ENCODE measurements at places on chromosomes 4 and X. TPM values are rescaled to one million over a fixed set of nuclear protein-coding genes. Genes with fewer than 3 reads are reported as not detected.

DNA sequence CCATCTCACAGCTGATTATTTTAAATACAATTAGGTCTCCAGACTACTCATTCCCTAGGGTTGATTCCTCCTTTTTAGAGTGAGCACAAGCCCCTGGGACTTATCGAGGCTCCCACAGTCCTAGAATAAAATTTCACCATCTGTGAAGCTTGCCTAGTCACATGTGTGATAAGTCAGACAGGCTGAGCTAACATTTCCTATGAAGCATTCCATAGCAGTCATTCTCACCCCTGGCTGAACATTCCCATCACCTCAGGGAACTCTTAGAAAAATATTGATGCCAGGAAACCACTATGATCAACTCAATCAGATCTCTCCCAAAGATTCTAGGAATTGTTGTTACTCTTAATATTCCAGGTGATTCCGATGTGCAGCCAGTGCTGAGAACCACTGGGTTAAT, 37.7 kb downstream of the ARHGEF9 start:
- no peak for DNase-seq

DNA sequence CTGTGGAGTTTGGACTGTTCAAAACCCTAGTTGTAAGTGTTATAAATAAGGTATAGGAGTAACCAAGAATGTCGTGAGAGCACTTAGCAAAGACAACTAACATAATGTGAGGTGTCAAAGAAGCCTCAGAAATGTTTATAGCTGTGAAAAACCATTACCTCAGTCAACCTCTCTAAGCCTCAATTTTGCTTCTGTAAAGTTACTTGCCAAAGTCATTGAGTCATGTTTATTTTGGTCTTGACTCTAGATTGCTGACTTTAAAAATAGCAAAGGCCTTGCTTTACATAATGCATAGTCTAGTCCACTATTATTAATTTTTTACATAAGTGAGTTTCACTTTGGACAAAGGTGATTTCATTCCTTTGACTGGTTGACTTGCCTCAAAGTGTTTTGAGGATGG, 257.6 kb upstream of the CXXC4 start:
- no peak for DNase-seq

- no peak for DNase-seq
Measured at GRCh38 chr4:68589790-68590189, 13.7 kb upstream of the UGT2B17 start.

GRCh38 chrX:40933706-40934425, 151.4 kb upstream of the USP9X start:
- no peak for DNase-seq

GRCh38 chr4:53654300-53654758, 63.0 kb upstream of the LNX1 start:
- no peak for DNase-seq

DNA sequence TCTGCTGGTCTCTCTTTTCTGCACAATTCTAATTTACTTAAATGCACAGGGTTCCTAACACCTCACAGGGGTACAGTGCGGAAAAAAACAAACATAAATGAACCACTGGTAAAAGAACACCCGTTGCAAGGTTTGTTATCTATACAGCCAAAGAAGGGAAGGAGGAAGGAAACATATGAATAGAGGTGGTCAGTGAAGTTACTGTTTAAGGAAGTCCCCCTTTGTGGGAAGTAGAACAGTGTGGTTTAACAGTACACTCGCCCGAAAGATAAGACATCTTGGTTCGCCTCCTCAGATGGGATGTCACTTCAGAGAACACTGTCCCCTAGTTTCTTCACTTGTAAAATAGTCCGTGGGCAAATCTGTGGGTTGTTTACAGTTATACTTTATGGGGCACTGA, 57.5 kb downstream of the TEC start:
- no peak for DNase-seq

- DNase-seq, result no peak
Measured at GRCh38 chr4:42088386-42088785, 64.1 kb downstream of the BEND4 start.

DNA sequence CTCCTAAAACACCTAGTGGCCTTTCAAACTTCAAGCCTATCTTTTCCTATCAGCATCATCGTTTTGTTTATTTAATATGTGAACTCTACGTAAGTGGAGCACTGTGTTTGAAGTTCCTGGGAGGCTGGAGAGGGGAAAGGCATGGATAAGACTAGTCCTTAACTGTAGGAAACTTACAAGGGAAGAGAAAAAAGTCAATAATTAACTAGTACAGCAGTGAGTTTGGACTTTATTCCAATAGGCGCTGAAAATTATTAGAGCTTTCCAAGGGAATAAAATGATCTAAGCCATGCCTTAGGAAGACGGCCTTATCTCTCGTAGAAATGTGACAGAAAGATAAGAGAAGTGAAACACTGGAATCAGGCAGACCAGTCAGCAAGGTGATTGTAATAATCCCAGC, 55.3 kb downstream of the AMOT start:
- DNase-seq, result no peak

GRCh38 chr4:138835832-138836533, 179.6 kb upstream of the NOCT start:
- DNase-seq, result no peak

DNA sequence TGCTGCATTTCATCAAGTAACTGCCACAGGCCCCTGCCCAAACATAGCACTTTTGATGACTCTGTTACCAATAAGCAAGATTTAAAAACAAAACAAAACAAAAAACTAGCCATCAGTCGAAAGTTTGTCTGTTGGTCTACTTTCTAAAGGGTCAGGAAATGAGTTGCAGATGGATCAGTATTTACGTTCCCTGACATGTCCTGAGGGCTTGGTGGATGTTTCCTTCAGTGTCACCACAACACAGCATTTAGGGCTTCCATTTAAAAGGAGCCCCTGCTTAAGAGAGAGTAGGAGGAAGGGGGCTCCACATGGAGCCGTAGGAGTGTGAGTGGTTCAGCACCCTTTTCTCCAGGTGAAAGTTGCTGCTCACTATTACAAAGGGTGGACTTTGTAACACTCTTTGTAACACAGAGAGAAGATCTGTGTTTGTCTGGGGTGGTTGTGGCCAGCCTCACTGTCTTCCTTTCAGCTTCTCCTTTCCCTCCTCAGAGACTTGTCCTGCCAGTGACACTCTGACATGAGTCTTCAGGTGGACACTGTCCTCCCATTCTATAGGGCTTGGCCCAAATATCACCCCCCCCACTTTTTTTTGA, 167.5 kb upstream of the PDE5A start:
- DNase-seq, result no peak

GRCh38 chr4:4248885-4249203, 821 bp upstream of the TMEM128 start:
- DNase-seq, result no peak

DNA sequence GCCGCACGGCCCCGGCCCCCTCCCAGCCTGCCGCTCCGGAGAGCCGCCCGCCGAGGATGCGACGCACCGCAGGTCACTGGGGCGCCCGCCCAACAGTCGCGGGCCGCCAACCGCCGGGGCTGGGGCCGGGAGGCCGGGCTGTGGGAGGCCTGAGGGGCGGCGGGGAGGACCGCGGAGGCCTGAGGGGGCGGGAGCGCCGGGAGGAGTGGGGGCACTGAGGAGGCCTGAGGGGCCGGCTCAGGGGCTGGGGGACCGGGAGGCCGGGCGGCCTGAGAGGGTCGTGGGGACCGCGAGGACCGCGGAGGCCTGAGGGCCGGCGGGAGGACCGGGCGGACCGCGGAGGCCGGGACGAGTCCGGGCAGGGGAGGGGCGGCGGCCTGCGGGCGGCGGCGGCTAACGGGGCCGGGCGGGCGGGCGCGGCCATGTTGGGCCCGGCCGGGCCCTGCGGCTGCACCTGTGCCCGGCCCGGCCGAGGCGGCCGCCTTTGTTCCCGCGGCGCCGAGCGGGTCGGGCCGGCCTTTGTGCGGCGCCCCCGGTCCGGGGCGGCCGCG, 353 bp downstream of the NSD2 start:
- no peak for DNase-seq

ADAMTS3 gene
- total RNA-seq, result not detected

CRMP1 gene
- total RNA-seq, result not detected

GEMIN8 gene
- 16.5 TPM for total RNA-seq

SETD7 gene
- total RNA-seq, result 50.8 TPM

TDO2 gene
- total RNA-seq, result not detected

RAB40AL gene
- not detected for total RNA-seq
